Activated naive CD4-positive, alpha-beta T cell (primary cell): ENCODE measurements at places on chromosomes 4 and X.

GRCh38 chrX:154719132-154719675 lies 31.7 kb downstream of the GAB3 start:
- no peak for DNase-seq

DNA sequence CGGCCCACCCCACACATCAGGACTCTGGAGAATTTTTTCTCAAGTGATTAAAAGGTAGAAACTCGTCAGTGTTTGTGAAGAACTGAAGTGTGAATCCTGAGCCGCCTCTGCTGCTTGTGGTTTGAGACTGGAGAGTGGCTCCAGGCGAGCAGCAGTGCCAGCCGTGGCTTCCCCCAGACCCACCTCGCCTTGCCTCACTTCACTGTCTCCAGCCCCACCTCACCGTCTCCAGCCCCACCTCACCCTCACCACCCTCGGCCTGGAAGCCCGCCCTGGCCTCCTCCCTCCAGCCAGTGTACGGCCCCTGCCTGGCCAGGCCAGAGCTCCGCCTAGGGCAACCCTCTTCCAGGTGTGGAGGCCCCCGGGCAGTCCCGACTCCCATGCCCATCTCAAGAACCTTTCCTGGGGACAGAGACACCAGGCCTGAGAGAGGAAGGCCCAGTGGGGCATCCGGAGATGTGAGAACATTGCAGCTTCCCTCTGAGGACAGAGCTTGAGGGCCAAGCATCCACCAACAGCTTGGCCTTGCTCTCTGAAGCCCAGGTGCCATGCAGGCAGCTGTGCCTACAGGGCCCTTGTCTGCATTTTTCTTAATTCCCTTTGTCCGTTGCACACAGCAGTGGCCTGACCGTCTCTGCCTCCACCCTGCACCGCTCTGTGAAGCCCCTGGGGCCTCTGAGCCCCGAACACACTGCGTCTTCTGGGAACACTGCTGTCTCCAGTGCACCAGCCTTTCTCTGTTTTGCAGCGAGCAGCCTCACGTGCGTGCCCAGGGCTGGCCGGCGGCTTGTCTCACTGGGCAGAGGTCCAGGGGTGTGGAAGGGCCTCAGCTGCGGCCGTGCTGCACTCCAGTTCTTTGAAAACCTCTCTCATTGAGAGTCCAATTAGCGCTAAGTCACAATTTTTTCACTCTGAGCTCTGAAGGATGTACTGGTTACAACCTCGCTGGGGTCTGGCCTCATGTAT lies 13.8 kb downstream of the SH3BP2 start:
- DNase-seq = no peak

DNA sequence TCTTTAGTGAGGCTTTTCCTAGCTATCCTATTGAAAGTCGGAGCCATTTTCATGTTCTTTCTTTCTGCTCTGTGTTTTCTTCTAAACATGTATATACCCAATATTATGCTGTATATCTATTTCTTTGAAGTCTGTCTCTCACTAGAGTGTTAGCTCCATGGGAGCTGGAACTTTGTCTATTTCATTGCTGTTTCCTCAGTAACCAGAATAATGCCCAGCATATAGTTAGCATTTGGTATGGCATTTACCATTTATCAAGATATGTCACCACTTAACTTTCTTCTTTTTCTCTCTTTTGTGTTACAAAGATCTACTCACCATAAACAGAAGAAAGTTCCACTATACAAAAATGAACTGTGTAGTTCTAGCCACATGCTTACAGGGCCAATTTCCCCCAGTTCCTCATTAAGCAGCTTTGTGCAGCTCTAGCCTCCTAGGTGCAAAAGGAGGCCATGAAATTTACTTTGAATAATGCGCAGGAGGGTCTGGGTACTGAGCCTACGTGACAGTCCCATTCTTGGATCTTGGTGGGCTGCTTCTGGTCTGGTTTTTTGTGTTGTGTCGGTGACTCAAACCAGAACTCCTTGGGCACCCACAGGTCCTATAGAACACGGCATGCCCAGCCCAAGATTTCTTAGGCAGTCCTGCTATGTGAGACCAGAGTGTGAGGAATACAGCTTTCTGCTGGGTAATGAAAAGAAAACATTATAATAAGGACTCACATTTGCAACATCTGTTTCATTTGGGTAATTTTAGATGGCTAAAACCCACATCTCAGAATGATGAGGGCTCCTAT lies 302.3 kb upstream of the IGFBP7 start:
- DNase-seq = no peak

- no peak for DNase-seq
These were observed 69.3 kb downstream of the AMMECR1 start for GRCh38 chrX:110248578-110248977.

DNA sequence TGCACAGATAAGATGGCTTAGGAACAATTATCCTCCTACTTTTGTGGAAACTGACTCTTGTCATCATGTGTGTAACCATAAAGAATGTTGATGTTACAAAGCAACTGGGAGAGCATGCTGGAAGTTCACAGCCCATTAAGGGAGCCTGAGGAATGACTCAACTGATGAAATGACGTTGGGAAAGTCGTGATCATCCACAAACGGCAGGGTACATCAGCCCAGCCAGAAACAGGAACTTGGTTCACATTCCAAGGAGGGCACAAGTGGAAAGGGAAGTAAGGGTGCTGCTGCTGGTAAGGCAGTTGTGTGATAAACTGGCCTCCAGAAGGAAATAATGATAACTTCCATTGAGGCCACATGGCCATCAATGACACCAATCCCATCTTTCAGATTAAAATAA lies 6.7 kb downstream of the TEC start:
- no peak for DNase-seq

DNA sequence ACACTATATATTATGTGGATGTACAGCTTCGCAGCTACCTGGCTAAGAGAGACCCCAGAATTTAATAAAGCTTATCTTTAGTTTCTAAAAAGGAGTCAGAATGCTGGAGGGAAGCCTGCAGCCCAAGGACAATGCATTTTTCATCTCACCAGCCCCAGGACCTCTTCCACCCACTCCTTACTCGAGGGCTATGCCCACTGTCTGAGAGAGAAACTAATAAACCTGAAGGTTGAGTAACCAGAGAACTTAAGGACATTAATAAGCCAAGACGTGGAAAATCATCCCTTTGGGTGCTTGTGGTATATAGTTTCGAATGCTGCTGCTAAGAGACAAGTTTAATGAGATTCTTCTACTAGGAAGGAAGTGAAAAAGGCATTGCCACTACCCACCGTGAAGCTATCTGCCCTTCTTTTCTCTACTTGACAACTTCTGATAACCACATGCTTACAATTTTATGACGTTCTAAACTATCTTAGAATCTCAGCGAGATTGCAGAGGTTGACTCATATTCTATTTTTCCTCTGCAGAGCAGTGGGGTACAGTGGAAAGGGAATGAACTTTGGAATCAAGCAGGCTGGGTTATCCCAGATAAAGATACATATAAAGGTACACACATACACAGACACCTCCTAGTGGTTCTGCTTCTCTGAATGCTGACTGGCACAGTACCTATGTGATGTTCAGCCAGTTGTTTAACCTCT lies 3.3 kb downstream of the RELL1 start:
- DNase-seq = no peak

DNA sequence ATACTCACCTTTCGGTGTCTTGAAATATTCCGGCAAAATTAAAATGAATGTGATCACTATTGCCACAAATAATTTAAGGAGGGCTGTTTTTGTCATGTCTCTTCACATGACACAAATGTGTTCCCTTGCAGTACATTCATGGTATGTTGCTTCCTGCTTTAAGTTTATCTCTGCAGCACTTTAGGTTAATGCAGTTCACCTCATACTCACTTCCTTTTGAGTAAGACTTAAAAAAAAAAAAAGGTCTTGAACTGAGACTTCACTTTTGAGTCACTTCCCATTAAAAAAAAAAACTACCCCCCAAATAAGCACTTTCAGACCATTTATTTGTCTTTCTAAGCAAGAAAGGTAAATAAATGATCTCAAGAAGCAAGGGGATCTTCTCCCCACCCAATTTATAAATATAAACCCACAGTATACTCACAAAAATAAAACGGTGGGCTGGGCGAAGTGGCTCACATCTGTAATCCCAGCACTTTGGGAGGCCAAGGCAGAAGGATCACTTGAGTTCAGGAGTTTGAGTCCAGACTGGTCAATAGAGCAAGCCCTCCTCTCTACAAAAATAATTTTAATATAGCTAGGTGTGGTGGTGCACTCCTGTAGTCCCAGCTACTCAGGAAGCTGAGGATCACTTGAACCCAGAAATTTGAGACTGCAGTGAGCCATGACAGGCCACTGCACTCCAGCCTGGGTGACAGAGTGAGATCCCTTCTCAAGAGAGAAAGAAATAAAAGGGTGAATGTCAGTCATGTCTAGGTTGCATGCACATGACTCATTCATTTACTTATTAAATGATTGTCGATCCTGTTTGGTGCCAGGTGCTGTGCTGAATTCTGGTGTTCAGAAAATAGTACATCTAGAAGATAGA lies at the start of gene TMEM156:
Gene TMEM156 (minus strand): TSS at position 192 of the 868 bp plus-strand sequence. CDS start 96 bp downstream, at position 96.
- no peak for DNase-seq

GRCh38 chr4:28378109-28378830 lies 1517.6 kb downstream of the STIM2 start:
- no peak for DNase-seq

- DNase-seq = no peak
These were observed 460.3 kb downstream of the SPRY1 start for GRCh38 chr4:123856689-123857545.

DNA sequence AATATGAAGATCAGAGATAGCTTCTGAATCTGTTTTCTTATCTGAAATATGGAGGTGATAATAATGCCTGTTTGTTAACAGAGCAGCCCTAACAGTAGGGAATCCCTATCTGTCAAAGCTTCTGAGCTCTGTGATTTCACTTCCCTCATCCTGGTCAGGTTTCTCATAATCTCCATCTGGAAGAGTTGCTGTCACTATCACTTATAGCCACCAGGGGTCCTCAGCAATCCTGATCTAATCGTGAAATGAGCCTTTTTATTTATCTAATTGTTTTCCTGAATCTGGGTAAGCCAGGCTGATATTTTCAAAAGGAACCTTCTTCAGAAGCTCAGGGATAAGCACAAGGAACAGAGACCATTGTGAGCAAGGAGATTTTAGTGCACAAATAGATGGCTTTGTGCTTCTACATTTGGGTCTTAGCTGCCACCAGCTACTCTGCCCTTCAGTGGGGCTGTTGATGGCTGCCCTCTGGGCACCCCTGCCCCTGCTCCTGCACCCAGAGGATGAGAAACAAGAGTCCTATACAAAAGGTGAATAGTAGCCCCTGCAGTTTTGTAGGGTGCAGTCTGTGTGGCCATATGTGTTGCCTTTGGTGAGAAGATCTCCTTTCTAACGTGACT lies 196.4 kb upstream of the RADX start:
- no peak for DNase-seq
